ENCODE measurements at places on chromosomes 6 and 20.

DNA sequence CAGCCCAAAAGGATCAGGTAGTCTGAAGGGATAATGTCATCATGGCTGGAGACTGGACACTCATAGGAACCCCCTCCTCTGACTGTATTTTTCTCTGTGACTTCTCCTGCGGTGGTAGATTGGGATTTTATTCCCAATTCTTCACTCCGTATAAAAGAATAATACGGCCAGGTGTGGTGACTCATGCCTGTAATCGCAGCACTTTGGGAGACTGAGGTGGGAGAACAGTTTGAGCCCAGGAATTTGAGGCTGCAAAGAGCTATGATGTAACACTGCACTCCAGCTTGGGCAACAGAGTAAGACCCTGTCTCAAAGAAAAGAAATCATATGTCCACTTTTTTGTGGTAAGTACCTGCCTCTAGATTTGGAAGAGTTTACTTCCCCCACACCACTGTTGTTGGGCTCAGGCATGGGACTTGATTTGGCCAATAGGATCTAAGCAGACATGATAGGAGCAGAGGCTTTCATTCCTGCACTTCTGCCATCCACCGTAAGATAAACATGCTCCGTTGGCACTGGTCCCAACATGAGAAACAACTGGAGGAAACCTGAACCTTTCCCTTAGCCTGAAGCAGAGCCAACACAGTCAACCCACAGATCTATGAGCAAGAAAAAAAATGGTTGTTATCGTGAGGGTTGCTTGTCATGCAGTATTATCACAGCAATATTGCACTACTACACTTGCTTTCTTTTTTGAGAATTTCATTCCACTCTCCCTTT, 82.0 kb downstream of the JPH2 start:
- no peak for DNase-seq

DNA sequence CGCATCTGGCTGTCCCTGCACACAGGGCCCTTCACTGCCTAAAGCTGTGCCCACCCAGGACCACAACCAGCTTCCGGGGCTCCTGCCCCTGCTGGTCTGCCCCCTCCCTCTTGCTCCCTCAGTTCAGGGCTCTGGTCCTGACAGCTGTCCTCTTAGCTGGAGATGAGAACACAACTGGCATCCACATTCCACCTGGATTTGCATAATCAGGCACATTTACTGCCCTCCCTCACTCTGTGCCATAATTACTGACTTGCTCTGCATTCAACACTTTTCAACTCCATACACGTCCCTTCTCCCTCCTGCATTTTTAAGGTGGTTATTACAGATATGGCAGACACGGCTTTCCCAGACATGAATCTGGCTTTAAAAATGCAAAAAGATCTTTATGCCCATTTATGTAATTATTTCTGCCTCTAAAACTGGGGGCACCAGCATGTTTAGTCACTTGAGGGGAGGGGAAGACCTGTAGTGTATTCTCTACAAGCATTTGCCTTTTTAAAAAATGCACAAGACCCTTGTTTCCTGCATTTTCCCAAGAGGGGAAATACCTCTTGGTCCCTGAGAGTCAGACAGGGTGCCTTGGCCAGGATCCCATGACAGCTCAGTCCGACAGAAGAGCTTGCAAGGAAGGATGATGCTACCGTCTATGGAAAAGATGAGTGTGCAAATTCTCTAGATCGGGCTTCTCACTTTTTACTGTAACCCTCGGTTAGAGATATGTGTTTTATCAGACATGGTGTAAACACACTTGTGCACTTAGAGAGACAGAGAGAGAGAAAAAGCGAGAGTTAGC, 401.8 kb downstream of the PREX1 start:
- no peak for DNase-seq

DNA sequence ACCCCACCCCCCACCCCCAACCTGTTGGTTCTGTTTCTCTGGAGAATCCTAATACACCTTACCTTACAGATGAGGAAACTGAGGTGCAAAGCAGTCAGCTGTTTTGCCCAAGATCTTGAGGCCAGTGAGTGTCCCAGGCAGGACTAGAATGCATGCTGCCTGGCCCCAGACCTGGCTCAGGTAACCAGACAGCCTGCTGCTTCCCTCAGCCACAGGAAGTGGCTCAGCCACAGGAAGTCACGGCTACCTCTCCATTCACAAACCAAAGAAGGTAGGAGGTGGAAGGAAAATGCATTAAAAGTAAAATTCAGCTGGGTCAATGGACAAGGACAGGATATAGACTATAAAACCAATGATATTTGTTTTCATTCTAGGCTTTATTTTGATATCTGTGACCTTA, 517.6 kb downstream of the CD83 start:
- DNase-seq = peak; percentile 14

GRCh38 chr6:124432620-124433019, 529.6 kb upstream of the RNF217 start:
- no peak for DNase-seq

GRCh38 chr20:31568041-31568731, 36.9 kb upstream of the ID1 start:
- no peak for DNase-seq

DNA sequence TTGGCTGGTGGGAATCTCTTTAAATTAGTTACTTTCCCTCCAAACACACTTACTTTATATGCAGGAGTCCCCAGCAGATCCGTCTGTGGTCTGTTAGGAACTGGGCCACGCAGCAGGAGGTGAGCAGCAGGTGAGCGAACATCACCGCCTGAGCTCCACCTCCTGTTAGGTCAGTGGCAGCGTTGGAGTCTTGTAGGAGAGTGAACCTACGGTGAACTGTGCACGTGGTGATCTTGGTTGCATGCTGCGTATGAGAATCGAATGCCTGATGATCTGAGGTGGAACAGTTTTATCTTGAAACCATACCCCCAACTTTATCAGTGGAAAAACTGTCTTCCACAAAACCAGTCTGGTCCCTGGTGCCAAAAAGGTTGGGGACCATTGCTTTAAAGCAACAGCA, 5.0 kb downstream of the SERPINB6 start:
- DNase-seq = no peak

GRCh38 chr6:131041814-131042213, 21.2 kb downstream of the EPB41L2 start:
- no peak for DNase-seq

- no peak for DNase-seq
Observed at GRCh38 chr6:26124781-26125685, 37.8 kb downstream of the HFE start.

DNA sequence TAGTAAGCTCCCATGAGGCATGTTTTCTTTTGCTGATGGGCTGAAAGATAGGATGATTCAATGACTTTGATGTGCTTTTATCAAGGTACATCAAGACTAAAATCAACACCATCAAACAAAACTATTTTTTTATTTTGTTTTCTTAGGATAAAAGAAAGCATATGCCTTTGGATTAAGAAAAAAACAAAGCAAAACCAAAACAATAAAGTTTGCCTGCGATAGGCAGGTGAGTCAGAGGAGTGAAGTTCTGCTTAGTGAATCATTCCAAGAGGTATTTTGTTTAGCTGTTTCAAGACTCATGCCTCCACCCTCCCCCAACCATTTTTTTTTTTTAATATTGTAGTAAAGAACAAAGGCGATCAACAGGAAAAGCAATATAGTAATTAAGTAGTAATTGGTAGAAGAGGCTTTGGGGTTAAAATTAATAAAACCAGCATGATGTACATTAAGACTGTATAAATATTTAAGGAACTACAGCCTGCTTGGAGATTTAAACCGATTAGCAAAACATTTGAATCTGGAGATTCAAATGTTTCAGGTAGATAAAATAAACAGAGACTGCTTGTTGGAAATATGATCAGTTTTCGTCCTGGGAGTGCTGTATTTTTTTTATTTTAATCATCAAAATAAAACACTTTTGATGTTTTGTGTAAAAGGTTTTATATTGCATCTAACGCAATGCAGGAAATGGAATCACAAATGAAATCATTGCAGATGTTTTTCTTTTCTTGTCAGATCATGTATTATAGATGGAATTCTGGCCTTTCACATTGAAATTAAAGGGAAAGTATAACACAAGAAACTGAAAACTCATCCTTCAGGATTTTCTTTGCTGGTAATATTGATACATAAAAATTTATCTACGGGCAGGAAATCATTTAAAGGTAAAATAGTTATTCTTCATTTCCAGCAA, 482.3 kb upstream of the MANEA start:
- DNase-seq = no peak

DNA sequence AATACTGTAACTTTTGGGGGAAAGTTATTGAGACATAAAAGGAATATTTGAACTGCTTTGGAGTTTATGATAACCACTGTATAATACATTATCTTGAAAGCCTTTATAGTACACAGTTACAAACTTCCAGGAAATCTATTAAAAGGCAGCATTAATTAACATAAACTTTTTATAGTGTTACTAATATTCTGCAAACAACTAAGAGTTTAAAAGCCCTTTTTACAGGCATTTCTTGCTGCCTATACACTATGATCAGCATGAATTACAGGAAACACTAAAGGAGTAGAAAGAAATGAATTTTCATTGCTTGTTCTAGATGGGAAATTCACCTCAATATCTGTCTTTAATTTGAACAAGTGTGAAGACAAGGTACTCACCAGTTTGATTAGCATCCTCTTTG, 252.3 kb upstream of the ZFP64 start:
- DNase-seq = no peak

All from stimulated activated CD4-positive, alpha-beta T cell treated with anti-CD3 and anti-CD28 coated beads, Interleukin-1b, Interleukin-23, amount 100 ng/mL, for 1 hour (primary cell).